ENCODE measurements at places on chromosomes 7 and 10.

GRCh38 chr7:41298409-41298808 is 404.5 kb downstream of the INHBA start:
- no peak for DNase-seq

GRCh38 chr10:34746094-34746493 is 69.0 kb downstream of the PARD3 start:
- no peak for DNase-seq

- no peak for DNase-seq
These were observed 156.3 kb downstream of the ZNF248 start for GRCh38 chr10:37700886-37701780.

- no peak for DNase-seq
These were observed 6.7 kb upstream of the CREB5 start for GRCh38 chr7:28405662-28406061.

GRCh38 chr10:36163827-36164226 is 521.7 kb upstream of the FZD8 start:
- DNase-seq, result no peak

DNA sequence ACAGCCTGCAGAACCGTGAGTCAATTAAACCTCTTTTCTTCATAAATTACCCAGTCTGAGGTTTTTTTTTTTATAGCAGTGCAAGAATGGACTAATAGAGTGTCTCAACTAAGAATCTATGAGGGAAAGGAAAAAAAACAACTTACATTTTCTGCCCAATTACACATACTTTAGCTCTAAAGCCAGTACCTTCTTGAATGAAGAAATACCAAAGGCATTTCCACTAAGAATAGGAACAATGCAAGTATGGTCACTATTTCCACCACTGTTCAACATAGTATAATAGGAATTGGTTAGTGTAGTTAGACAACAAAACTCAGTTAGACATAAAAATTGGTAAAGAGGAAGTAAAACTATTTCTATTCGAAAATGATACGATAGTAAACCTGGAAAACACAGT is 37.6 kb downstream of the MICU1 start:
- DNase-seq, result no peak

DNA sequence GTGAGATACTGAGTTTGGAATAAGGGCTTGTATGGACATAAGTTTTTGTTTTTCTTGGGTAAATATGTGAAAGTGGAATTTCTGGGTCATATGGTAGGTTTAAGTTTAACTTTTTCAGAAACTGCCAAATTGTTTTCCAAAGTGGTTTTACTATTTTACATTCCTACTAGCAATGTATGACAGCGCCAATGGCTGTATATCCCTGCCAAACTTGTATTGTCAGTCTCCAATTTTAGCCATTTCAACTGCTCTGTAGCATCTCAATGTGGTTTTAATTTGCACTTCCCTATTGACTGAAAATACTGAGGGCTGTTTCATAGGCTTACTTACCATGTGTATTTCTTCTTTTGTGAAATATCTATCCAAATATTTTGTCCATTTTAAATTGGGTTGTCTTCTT is 90.5 kb upstream of the ZNF32 start:
- no peak for DNase-seq

- peak; percentile 84 for DNase-seq
These were observed 133.2 kb downstream of the CUX1 start for GRCh38 chr7:101950450-101951119.

- DNase-seq, result peak; percentile 86
These were observed 235.0 kb upstream of the PLPP4 start for GRCh38 chr10:120221873-120222485.

DNA sequence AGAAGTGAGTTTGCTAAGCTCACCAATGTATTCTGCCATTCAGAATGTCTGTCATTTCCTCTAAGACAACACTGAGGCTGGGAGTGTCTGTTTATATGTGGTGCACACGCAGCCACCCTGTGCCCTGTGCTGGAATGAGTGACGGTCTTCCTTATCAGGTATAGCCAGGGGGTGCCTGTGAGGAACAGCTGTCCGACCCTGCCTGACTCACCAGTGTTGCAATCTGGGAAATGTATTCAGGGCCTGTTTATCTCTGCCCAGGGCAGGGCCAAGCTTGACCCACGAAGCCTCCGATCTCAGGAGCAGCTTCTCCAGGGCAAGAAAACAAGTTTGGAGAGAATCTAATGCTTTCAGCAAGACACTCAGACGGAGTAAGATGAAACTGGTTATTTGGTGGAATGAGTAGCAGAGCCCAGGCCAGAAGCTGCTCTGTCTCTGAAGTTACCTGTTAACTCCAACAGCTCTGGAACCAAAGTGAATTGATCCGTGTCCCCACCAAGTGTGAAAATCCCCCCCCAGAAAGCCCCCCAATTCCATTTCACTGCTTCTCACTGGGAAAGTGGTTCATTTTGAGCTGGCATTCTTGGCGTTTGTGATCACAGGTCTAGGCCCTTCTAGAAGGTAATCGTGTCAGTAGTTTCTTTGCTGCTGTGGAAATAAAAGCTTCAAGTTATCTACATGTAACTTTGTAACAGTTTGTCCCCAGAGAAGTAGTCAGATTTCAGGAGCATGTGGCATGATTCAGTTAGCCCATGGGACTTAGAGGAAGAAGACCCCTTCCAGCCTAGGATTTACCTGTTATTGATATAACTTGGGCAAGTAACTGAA is 6.1 kb upstream of the UBE2H start:
- peak; percentile 31 for DNase-seq

- DNase-seq, result no peak
These were observed 693.1 kb downstream of the PARD3 start for GRCh38 chr10:34121781-34122622.

DNA sequence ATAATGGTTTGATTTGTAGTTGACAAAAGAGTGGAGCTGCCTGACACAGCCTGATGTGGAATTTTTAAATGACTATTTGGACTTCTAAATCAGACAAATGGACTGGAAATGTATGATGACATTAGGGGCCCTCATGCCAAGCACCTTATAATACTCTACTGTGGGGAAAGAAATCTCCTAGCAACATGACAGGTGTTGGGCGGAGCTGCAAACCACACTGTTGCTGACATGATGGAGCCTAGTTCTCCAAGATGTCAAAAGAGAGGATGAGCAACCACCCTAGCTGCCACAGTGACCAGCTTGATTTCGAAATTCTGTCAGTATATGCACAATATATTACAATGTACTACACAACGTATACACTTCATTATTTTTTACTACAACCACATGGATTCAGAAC is 65.8 kb downstream of the RHOBTB1 start:
- DNase-seq, result no peak

GRCh38 chr10:71829171-71829570 is 21.9 kb downstream of the PSAP start:
- no peak for DNase-seq

DNA sequence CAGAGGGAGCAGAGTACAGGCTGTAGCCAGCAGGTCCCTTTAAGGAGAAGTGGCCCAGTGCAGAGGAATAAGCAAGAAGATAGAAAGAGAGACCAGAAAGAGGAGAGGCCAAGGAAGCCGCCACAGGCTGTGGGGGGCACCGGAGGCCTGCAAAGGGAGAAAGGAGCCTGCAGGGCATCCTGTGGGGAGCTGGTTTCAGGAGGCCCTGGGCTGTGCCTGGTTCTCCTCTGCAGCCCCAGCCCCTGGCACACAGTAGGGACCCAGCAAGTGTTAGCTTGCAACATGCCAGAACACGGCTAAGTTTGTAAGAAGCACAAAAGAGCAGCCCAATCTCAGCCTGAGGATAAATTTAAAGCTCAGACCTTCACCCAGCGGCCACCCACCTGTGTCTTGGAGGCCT is 12.3 kb upstream of the C10orf71 start:
- DNase-seq, result no peak

DNA sequence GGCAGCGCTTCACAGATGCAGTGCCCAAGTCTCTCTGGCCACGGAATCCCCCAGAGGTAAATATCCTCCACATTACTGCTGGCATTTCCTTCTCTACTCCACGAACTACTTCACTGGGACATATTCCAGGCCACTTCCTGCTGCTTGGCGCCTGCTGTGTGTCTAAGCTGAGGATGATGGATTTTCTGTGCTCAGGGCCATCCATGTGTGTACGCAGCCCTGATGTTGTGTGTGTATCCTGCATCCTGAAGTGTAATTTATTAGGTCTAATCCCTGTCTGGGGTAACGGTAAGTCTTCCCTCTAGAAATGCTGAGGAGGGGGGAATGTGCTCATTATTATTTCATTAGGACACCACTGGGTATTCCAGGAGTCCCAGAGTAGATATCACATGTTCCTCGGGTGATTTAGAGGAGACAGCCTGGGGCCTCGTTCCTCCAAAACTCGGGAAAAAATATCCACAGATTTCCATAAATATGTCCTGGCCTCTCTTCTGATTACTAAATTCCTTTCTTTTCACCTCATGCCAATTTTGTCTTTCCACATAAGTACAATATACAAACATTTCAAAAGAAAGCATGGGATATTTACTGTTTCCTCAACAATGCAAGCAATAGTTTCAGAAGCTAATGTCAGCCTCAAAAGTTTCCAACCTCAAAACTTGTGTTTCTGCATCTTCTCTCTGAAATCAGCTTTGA is 25.5 kb upstream of the HABP2 start:
- DNase-seq, result no peak

DNA sequence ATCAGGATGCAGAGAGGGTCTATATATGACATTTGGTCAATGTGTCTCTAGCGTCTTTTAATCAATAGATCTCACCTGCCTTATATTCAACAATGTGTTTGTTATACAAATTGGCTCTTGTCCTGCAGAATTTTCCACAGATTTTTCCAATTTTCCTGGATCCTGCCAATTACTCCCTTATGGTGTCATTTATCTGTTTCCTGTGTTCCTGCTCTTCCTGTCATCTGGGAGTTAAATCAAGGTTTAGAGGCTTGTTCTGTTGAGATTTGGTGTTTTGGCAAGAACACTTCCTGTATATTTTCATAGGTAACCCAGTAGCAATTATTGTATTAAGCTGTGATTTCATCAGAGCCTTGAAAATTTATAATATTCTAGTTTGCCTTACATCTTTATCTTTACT is 8.8 kb upstream of the C10orf71 start:
- no peak for DNase-seq

DNA sequence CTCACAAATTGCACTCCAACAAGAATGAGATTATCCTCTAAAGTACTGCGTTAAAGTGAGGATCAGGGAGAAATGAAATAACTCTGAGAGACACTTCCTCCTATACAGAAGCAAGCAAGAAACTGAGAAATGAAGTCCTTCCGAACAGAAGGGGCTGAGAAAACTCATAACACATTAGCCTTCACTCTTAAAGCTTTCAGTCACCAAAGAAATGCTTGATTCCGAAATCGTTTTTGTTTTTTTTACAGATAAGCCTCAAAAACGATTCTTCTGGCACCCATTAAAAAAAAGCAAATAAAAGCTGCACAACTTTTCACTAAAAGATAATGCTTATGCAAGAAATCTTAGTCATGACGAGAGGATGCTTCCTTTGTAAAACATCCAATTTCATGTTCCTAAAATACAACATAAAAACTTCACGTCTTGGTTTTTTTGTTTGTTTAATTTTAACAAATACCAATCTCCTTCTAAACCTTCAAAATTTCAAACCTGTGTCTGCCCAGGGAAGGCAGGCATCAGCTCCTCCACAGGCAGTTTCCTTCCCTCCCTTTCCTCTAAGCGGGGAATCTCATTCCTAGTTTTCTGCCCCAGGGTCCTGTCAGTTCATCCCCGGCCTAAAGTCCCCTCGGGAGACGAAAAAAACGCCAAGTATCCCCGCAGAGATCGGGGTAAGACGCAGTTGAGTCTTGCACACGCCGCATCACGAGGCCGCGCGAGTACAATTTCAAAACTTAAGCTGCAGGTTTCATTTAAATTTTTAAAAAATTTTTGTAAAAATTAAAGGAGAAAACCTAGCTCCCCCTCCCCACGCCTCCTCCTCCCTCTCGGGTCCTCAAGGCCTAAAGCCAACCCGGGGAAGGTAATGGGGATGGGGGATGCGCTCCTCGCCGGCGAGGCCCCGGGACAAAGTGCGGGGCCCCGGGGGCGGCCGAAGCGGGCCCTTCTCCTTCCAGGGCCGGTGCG is 1.1 kb downstream of the BAZ1B start:
- peak; percentile 69 for DNase-seq

GRCh38 chr7:133428876-133429275 is 176.0 kb downstream of the EXOC4 start:
- no peak for DNase-seq

- DNase-seq, result peak; percentile 41
These were observed 426 bp downstream of the SYPL1 start for GRCh38 chr7:106111655-106112117.
